ENCODE measurements at places on chromosomes 4 and X.

DNA sequence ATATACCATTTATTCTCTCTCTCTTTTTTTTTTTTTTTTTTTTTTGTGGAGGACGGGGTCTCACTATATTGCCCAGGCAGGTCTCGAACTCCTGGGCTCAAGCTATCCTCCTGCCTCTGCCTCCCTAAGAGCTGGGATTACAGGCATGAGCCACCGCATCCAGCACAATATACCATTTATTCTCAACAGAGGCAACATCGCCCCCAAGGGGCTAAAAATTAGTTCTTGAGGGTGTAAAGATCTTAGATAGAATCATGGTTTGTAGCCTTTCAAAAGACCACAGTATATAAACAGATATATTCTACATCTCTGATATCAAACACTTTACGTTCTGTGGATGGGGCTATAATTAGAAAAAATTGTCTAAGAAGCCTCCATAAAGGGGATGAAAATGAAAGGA is 39.8 kb upstream of the TCEAL2 start:
- no peak for ATAC-seq

DNA sequence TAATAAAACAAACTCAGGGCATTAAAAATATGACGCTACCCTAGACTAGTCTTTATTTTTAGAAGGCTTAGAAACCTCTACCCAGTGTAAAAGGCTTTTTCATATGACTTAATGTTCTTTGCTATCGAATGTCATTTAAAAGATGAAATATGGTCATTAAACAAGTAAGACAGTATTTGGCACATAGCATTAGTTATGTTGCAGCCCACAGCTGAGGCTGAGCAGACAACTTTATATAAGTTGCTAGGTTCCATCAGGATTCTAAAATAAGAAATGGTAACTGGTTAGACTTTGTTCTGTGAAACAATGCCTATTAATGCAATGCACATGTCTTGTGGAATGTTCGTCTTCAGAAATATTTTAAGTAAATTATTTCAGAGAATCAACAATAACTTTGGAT is 10.4 kb upstream of the PRSS12 start:
- no peak for ATAC-seq

GRCh38 chr4:142095886-142096605 is 459.7 kb downstream of the IL15 start:
- ATAC-seq = peak; percentile 86

GRCh38 chrX:17546356-17546755 is 171.4 kb downstream of the NHS start:
- ATAC-seq = no peak

- ATAC-seq = peak; percentile 46
Observed at GRCh38 chrX:44873415-44874276, 658 bp downstream of the KDM6A start.

DNA sequence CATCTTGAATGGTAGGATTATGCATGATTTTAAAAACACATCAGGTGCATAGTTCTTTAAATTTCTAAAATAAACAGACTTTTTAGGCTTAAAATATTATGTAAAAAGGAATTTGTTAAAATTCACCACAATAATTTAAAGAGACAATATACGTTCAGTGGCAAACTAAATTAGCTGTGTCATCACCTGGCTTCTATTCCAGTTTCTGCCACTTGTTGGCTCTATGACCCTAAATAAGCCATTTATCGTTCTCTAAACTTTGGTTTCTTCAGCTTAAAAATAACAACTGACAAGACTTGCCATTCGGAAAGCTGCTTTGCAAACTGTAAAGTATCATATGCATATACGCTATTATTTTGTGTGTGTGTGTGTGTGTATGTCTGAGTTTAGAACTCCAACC is 141.3 kb downstream of the MGST2 start:
- no peak for ATAC-seq

- no peak for ATAC-seq
Observed at GRCh38 chr4:186039697-186040096, 29.3 kb upstream of the TLR3 start.

DNA sequence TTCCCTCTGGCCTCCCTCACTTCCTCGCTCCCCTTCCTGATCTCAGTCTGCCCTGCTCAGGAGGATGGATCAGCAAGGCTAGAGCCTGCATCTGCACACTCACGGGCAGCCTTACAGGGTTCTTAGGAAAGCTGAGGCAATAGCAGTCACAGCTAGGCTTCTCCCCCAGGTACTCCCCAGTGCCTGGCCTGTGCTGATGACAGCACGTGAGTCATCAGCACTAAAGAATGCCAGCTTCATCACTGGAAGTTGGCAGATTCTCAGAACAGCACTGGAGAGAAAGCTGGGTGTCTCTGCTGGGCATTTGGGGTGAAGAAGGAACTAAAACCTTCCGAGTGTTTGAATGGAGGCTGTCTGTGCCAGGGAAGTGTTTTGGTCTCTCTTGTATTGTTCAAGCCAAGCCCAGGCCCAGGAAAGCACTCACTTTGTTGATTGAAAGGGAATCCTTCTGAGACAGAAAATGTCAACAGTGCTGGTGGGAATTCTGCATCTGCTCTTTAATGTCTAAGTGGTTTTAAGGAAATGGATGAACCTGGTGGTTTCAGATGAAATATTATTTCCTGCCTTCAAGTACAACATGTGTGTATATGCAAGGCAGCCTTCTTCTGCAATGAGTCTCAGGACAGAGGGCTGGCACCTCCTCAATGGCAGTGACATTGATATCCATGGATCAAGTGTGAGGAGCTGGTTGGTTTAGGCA is 73.0 kb upstream of the SCOC start:
- ATAC-seq = peak; percentile 96

GRCh38 chrX:13750204-13750603 is 15.7 kb downstream of the OFD1 start:
- ATAC-seq = peak; percentile 70

- no peak for ATAC-seq
Observed at GRCh38 chr4:88526221-88526815, 2.7 kb upstream of the PYURF start.

GRCh38 chr4:38950159-38950558 is 82.0 kb downstream of the TMEM156 start:
- no peak for ATAC-seq

DNA sequence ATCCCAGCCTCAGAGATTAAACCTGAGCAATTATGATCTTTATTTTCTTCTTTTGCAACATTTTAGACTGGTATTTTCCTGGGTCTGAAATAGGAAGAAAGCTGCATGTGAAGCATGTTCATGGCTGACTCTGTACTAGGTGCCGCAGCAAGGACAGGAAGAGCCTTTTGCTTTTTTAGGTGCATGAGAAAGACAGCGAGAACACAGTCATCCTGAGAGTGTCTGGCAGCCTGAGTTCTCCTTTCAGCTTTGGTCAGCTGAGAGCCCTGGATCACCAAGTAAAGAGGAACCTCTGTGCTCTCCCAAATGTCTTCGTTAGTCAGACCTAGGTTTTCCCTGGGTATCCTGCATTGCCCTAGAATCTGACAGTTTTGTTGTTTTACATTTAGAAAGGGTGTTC is 29.8 kb downstream of the FAM149A start:
- ATAC-seq = no peak

- peak; percentile 33 for ATAC-seq
Observed at GRCh38 chr4:39051492-39051891, 10.5 kb upstream of the KLHL5 start.

GRCh38 chrX:69278031-69278687 is 112.9 kb upstream of the PJA1 start:
- ATAC-seq = no peak

DNA sequence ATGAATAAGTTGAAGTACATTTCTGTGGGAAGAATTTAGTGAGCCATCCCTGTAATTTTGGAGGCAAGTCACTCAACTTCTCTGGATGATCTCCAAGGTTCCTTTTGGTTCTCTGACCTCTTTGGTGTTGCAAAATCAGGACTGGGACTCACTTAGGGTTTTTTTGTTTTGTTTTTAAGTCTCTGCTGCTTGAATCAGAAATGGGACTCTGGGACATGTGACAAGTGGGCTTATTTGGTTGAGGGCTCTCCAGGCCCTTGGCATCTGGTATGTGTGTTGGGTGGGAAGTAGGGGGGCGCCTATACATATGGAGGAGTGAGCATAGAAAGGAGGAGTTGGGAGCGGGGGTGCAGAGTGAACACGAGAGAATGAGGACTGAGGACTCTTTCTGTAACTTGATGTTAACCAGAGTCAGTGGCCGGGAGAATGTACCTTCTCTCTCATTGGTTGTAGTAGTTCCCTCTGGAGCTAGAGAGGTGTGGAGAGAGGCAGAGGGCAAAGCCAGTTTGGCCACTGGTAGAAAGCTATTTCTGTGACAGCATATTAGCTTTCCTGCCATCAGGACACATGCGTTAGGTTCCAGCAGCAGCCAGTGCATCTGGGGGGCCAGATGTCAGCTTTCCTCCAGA is 1.9 kb downstream of the ARHGAP10 start:
- no peak for ATAC-seq

DNA sequence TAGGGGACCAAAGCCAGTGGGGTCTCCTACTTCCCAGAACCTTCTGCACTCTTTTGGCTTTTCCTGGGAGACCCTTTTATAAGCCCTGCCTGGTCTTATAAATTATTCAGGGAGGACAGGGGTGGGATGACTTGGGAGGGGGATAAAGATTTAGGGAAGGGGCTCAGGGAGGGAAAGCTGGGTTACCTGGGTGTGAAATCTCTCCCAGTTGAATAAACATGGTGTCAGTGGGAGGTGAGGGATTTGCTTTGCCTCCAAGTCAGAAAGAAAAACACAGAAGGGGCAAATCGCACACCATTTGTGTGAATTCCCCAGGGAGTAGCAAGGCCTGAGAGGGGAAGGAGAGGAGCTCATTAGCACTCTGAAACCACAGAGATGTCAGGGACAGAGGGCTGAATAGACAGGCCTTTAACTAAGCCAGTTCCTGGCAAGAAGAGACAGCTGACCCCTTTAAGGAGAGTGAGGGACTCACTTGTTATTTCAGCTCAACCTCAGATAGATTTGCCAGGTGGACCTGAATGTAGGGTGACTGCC is at the start of gene RIPPLY1:
TSS of gene RIPPLY1 (minus strand) at position 51 of the 534 bp plus-strand sequence. CDS start 54 bp downstream, outside the sequence.
- no peak for ATAC-seq

DNA sequence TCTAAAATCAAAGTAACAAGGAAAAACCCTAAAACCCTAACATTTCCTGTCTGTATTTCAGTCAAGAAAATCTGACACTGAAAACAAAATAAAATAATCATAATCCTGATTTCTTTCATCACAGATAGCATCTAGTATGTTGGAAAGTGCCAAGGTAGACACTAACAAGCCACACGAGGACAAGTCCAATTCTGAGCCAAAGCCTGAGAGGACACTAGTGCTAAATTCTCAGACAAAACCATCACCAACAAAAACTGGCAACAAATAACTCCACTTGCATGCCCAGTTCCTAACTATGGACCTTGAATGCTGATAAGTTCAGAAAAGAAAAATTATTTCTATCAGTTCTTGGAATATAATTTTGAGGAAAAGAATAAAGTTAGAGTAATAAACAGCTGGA is 113.7 kb downstream of the MANBA start:
- ATAC-seq = no peak

GRCh38 chr4:12409507-12410190 is 981.0 kb upstream of the HS3ST1 start:
- ATAC-seq = peak; percentile 48

DNA sequence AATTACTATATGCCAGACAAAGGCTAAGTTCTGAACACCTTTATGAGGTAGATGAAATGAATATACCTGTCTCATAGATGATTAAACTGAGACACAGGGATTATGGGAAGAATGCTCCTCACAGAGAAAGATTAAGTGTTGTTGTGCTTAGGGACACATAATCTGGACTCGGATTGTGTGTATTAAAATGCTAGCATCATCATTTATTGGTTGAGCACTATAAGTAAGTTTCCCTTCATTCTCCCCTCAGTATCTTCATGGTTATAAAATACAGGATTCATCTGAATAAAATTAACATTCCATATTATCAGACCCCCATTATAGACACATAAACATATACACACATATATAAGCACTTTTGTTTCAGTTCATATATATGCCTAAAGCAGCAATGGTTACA is 463.5 kb downstream of the PPP4R3C start:
- no peak for ATAC-seq

DNA sequence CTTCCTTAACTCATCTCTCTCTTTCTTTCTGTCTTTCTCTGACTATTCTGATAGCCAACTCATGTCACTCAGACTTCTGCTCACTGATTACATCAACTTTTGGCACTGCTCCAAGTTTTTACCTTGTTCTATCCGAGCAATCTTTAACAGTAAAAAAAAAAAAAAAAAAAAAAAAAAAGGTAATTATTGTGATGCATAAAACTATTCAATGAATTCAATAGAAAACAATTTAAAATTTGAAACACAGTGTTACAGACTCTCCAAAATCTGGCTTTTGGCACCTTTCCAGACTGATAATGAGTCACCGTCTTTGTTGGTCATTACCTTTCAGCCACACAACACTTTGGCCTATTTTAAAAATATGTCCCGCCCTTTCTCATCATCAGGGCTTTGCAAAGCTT is 229.5 kb downstream of the GALNTL6 start:
- no peak for ATAC-seq

DNA sequence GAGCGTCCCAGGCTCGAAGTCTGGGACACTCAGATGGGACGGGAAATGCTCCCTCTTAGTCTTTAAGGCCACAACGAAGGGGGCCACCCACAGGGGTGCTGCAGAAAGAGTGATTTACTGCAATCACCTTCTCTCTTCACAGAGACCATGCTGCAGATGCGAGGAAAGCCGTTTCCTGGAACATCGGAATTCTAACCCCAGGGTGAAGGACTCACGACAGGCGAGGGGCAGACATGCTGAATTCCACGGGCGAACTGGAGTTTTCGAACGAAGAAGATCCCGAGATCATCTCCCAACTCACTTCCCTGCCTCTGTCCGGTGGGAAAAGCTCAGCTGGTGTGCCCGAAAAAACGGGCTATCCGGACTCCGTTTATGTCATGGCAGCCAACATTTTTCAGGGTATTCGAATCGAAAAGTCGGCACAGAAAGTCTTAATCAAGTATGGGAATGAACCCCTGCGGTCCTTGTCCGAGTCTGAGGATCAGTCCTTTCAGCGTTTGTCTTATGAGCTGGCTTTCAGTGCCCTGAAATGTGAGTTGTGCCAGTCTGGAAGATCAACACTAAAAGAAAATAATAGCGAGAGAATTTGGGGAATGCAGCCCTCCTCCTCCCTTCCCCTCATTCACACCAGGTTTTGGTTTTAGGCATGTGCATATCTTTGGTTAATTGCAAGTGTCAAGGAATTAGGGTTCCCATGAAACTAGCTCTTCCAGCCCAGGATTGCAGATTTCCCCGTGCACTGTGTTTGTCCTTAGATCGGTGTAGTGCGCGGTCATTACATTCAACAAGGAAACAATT is 905 bp downstream of the NSUN7 start:
- ATAC-seq = peak; percentile 12

- no peak for ATAC-seq
Observed at GRCh38 chr4:24073948-24074347, 184.1 kb upstream of the PPARGC1A start.

GRCh38 chrX:19212037-19212436 is 89.8 kb upstream of the ADGRG2 start:
- no peak for ATAC-seq

GRCh38 chr4:138262030-138262429 is 19.9 kb upstream of the SLC7A11 start:
- ATAC-seq = no peak

GRCh38 chrX:8967461-8967860 is 66.5 kb downstream of the FAM9B start:
- no peak for ATAC-seq
